ENCODE measurements at places on chromosomes 1 and 21.

- peaks cover 21% of the 10 kb centered on the region for H3K36me3 ChIP-seq
- no peaks in the 10 kb centered on the region for H3K27me3 ChIP-seq
- DNase-seq = no peak
- peaks cover 24% of the 10 kb centered on the region for H3K4me1 ChIP-seq
- H3K27ac ChIP-seq = no peak overlapping the region
- H3K4me3 ChIP-seq = no peak overlapping the region
Observed at GRCh38 chr1:225780630-225781029, 3.0 kb downstream of the SRP9 start.

DNA sequence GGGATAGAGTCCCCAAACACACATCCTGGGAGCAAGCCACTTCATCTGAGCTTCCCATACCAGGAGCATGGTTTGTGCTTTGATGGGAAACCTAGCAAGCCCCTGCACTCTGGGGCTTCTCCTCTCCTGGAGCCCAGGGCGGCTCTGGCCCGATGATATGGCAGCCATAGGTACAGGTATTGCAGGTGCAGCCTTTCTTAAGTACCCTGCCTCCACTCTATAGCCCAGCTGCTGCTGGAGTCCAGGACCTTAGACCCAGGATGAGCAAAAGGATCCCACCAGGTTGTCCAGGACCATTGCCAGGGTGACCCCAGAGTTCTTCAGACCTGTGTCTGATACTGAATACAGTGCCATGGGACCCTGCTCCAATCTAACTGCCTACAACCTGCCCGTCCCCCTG is 4.2 kb downstream of the C1orf226 start:
- H3K4me1 ChIP-seq = peaks cover 10% of the 10 kb centered on the region
- no peak overlapping the region for H3K4me3 ChIP-seq
- no peak overlapping the region for H3K27ac ChIP-seq
- DNase-seq = no peak
- H3K27me3 ChIP-seq = no peaks in the 10 kb centered on the region

DNA sequence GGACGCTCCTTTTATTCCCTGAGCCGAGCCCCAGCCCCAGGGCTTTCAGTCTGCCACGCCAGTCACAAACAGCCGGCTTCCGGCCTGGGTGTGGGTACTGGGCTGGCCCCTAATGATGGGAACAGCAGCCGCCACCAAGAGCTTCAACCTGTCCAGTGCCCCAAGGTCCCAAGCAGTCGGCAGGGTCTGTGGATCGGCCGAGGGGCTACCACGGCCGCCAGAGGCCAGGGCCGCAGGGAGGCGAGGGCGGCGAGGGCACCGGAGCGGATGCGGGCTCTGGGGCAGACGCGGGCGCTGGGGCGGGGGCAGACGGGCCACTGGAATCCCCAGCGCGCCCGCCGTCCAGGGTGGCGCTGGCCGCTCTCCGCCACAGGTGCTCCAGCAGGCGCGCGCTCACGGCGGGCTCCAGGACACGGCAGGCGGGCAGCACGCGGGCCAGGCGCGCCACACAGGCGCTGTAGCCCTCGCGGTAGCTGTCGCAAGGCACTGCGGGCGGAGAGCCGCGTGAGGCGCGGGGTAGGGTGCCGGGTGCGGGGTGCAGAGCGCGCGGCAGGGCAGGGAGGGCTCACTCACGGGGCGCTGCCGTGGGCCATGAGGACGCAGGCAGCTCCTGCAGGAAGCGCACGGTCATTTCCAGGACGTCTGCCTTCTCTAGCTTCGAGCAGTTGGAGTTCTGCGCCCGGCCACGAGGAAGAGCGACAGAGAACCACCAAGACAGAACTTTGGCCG is 887 bp downstream of the HES2 start:
- H3K36me3 ChIP-seq = no peaks in the 10 kb centered on the region
- peak overlapping the region; percentile 41 for H3K4me3 ChIP-seq
- DNase-seq = no peak
- H3K27me3 ChIP-seq = no peaks in the 10 kb centered on the region
- peaks cover 21% of the 10 kb centered on the region for H3K4me1 ChIP-seq

DNA sequence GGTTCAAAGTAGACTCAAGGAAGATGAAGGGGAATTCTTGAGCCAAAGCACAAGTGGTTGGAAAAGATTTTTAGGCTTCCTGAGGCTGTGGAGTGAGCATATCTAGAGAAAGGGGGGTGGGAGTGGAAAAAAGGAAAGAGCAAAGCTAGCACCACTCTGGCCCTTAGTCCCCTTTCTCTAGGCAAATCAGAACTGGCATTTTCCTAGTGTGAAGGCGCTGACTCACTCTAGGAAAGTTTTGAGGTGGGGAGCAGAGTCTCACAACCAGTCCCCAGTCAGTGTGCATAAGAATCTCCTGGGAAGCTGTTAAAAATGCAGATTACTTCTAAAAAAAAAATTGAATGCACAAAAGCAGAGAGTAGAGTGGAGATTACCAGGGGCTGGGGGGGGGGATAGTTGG is 3.4 kb upstream of the GPR89B start:
- peaks cover 3% of the 10 kb centered on the region for H3K4me1 ChIP-seq
- no peaks in the 10 kb centered on the region for H3K36me3 ChIP-seq
- H3K27ac ChIP-seq = no peak overlapping the region
- no peak for DNase-seq

- no peak for DNase-seq
- H3K4me1 ChIP-seq = peaks cover 38% of the 10 kb centered on the region
- no peaks in the 10 kb centered on the region for H3K36me3 ChIP-seq
- no peak overlapping the region for H3K4me3 ChIP-seq
- no peaks in the 10 kb centered on the region for H3K27me3 ChIP-seq
Observed at GRCh38 chr1:234999513-234999940, 129.1 kb downstream of the TOMM20 start.

DNA sequence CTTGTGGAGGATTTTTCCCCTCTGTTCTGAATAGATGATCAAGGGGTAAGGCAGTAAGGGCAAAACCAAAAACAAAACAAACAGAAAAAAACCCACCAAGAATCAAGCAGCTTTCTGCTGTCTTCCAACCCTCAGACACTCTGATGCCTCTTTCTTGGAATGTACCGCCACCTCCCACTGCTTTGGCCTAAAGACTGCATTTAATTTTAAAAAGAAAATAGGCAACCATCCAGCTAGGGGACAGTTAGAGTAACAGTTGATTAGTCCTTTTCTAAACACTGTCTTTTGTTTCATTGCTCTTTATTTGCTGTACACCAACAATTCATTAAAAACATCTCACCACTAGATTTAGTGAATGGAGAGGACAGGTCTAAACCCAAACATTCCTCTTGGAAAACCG is 21.5 kb downstream of the WLS start:
- no peaks in the 10 kb centered on the region for H3K36me3 ChIP-seq
- DNase-seq = no peak
- no peaks in the 10 kb centered on the region for H3K27me3 ChIP-seq
- H3K4me3 ChIP-seq = no peak overlapping the region
- H3K4me1 ChIP-seq = no peaks in the 10 kb centered on the region

GRCh38 chr1:212070720-212071302 is 35.3 kb downstream of the DTL start:
- peaks cover 23% of the 10 kb centered on the region for H3K36me3 ChIP-seq
- H3K4me1 ChIP-seq = no peaks in the 10 kb centered on the region
- no peak for DNase-seq
- no peak overlapping the region for H3K4me3 ChIP-seq
- no peak overlapping the region for H3K27ac ChIP-seq
- no peaks in the 10 kb centered on the region for H3K27me3 ChIP-seq

DNA sequence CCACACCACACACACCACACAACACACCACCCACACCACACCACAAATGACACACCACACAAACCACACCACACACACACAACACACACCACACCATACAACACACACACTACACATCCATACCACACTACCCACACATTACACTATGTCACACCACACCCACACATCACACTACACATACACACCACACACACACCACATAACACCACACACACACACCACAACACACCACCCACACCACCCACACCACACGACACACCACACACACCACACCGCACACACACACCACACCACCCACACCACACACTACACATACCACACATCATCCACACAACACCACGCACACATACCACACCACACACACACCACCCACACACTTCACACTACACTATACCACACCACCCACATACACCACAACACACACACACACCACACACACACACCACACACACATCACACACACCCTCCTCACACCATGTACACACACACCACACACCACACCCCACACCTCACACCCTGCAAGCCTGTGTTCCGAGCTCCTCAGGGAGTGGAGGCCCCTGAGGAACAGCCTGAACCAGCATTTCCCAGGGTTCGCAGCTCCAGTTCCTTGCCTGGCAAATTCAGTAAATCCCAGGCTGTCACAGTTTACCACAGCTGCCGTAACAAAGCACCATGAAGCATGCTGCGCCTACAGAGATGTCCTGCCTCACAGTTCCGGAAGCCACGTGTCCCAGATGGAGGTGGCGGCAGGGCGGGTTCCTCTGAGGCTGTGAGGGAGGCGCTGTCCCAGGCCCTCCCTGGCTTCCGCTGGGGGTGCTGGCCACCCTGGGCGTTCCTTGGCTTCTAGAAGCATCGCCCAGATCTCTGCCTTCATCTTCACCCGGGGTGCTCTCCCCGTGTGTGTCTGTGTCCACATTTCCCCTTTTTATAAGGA is 69.8 kb upstream of the ATP5PO start:
- no peaks in the 10 kb centered on the region for H3K4me1 ChIP-seq
- H3K27me3 ChIP-seq = no peaks in the 10 kb centered on the region
- H3K36me3 ChIP-seq = no peaks in the 10 kb centered on the region

- H3K36me3 ChIP-seq = no peaks in the 10 kb centered on the region
- peak overlapping the region; percentile 55 for H3K4me3 ChIP-seq
- H3K27ac ChIP-seq = peak overlapping the region; percentile 96
- peaks cover 24% of the 10 kb centered on the region for H3K4me1 ChIP-seq
- DNase-seq = no peak
Observed at GRCh38 chr1:78005755-78006154, 1.0 kb downstream of the DNAJB4 start.

GRCh38 chr1:214895011-214895600 is 187.4 kb upstream of the KCNK2 start:
- no peak overlapping the region for H3K4me3 ChIP-seq
- H3K4me1 ChIP-seq = no peaks in the 10 kb centered on the region
- no peak for DNase-seq
- no peak overlapping the region for H3K27ac ChIP-seq
- H3K27me3 ChIP-seq = no peaks in the 10 kb centered on the region

GRCh38 chr1:166933140-166933539 is 42.2 kb downstream of the ILDR2 start:
- no peaks in the 10 kb centered on the region for H3K4me1 ChIP-seq
- peaks cover 18% of the 10 kb centered on the region for H3K27me3 ChIP-seq
- H3K27ac ChIP-seq = no peak overlapping the region
- no peak for DNase-seq
- H3K36me3 ChIP-seq = no peaks in the 10 kb centered on the region
- no peak overlapping the region for H3K4me3 ChIP-seq

- H3K27ac ChIP-seq = no peak overlapping the region
- no peak for DNase-seq
Observed at GRCh38 chr1:200895443-200895789, 716 bp downstream of the INAVA start.

DNA sequence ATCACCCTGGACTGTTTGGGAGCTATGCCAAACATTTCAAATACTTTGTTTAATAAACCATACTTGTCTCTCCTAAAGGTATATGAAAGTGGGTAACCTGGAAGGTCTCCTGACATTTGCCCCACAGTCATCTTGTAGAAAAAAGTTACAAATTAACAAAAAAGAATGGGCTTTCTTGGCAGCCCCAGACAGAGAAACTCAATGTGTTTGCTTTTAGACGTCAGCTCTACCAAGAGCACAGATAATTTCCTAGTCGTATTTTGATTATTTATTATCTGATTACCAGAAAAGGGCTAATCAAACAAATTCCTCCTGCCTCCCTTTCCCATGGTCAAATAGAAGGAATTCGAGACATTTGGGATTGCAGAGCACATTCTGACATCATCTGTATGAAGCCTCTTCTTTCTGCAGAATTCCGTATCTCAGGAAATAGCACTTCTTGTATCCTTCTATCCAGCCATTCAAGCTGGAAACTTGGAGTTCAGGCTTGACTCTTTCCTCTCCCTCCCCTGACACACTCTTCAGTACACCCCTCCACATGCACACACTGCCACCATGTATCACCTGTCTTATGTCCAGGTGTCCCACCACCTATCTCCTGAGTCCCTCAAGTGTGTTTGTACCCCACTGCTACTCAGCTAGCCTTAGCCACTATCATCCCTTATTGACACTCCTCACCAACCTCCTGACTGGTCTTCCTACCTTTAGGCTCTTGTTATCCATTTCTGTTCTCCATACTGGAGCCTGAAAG is 42.8 kb upstream of the LEPR start:
- H3K36me3 ChIP-seq = no peaks in the 10 kb centered on the region
- no peaks in the 10 kb centered on the region for H3K27me3 ChIP-seq
- no peak overlapping the region for H3K4me3 ChIP-seq
- DNase-seq = no peak
- H3K27ac ChIP-seq = no peak overlapping the region
- no peaks in the 10 kb centered on the region for H3K4me1 ChIP-seq

DNA sequence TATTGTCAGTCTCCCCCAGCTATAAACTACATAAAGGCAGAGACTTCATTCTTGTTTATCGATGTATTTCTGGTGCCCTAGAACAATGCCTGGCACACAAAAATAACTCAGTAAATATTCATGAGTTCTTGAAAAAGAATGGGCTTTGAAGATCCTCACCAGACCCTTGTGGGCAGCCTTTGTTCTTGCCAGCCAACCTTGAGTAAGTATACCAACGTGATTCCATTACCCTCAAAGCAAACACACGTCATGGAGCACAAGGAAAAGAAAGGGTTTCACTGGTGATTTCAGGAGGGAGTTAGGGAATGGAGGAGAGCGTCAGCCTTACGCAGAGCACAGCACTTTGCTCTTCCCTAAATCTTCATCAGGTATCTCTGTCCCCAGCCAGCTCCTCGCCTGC is 29.4 kb downstream of the NMNAT2 start:
- H3K27me3 ChIP-seq = peaks cover 7% of the 10 kb centered on the region
- DNase-seq = no peak
- H3K4me1 ChIP-seq = no peaks in the 10 kb centered on the region
- no peak overlapping the region for H3K27ac ChIP-seq
- no peaks in the 10 kb centered on the region for H3K36me3 ChIP-seq

DNA sequence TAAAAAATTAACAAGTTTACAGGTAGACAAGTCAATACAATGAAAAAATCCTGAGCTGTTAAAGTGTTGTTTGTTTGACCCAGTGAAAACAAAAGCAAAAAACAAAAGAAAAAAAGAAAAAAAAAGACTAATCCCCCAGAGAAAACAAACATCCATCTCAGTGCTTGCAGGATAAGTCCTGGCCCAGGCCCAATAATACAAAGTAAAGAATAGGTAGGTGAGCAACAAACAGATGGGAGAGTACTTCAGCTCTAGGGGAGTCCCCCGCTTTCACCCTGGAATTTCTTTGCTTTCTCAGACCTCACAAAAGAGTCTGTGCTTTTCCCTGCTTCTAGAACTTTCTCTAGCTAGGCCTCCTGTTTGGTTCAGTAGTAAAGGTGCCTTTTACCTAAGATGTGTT is 70.3 kb downstream of the ABCA4 start:
- H3K36me3 ChIP-seq = no peaks in the 10 kb centered on the region
- H3K4me1 ChIP-seq = peaks cover 35% of the 10 kb centered on the region
- no peak overlapping the region for H3K4me3 ChIP-seq
- peak overlapping the region; percentile 87 for H3K27ac ChIP-seq
- no peak for DNase-seq

- H3K4me3 ChIP-seq = no peak overlapping the region
- no peaks in the 10 kb centered on the region for H3K4me1 ChIP-seq
- no peaks in the 10 kb centered on the region for H3K36me3 ChIP-seq
- H3K27ac ChIP-seq = no peak overlapping the region
- peaks cover 9% of the 10 kb centered on the region for H3K27me3 ChIP-seq
Observed at GRCh38 chr1:63000508-63000907, 216.6 kb downstream of the ATG4C start.

Data from Panc1 (cell line).